CD4-positive, CD25-positive, alpha-beta regulatory T cell (primary cell): ENCODE measurements at places on chromosomes 13 and 19.
A peak's percentile ranks its signal among the peaks of the same experiment; 100 is the strongest.

- DNase-seq: no peak
Observed at GRCh38 chr13:90415902-90416301, 931.6 kb upstream of the MIR17HG start.

- no peak for DNase-seq
Observed at GRCh38 chr19:39818626-39819097, 15.3 kb downstream of the DYRK1B start.

- DNase-seq: peak; percentile 11
Observed at GRCh38 chr13:50365408-50366391, 350.5 kb downstream of the KCNRG start.

DNA sequence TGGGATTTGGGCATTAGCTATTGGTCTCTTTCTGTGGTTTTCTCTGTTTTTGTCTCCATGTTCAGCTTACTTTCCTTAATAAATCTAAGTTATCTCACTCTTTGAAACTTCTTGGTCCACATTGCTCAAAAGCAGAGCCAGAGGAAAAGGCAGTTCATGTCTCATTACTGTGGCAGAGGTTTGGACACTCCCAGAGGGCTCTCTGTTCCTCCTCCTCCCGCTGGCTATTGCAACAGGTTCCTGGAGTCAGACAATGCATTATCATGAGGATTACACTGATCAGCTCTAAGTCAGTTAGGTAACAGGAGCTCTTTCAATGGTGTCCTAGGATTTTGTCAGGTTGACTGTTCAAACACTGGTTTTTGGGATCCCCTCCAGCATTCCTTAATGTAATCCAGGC lies 298.8 kb downstream of the NDFIP2 start:
- no peak for DNase-seq

GRCh38 chr19:49393881-49394280 lies 5.8 kb downstream of the KASH5 start:
- no peak for DNase-seq

GRCh38 chr13:22915442-22916082 lies 265.2 kb upstream of the SGCG start:
- DNase-seq: no peak

GRCh38 chr19:40326201-40326600 lies 22.0 kb downstream of the C19orf47 start:
- DNase-seq: no peak
